ENCODE measurements at places on chromosomes 1 and 21.

- DNase-seq: no peak
Measured at GRCh38 chr1:46556822-46557221, 5.4 kb upstream of the KNCN start.

- DNase-seq: no peak
Measured at GRCh38 chr1:101190441-101190840, 46.4 kb upstream of the S1PR1 start.

DNA sequence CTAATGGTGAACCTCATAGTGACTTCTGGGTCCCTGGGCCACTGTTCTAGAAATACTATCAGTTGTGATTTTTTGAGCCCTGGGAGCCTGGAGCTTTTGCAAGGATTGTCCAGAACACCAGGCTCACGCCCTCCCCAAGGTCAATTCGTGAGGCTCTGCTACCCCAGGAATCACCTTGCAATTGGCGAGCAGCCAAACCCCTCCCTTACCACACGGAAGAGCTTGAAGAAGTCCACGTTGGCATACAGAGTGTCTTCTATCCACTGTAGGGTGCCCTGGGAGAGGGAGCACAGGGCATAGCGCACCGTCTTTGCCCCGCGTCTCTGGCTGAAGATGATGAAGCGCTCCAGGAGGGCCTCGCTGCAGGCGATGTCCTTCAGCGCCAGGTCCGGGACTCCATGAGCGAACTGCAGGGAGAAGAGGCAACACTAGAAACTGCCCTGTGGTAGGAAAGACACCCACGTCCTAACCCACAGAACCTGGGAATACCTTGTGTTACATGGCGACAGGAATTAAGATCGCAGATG is 22.3 kb downstream of the ABCA4 start:
- DNase-seq: no peak

DNA sequence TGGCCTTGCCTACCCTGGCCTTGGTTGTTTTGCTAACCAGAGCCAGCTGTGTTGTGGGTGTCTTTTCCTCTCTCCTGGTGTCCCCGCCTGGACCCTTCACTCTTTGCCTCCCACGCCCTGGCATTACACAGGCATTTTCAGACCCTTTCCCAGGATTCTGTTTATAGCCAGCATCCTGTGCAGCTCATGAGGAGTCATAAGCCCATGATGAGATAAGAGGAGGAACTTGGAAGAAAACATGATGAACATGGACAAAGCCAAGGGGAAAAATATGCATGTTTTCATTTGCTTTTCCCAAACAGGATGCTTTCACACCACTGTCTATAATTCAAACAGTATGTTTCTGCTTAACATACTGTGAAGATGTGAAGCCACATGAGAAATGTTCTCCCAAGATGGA is 18.7 kb upstream of the WARS2 start:
- no peak for DNase-seq

DNA sequence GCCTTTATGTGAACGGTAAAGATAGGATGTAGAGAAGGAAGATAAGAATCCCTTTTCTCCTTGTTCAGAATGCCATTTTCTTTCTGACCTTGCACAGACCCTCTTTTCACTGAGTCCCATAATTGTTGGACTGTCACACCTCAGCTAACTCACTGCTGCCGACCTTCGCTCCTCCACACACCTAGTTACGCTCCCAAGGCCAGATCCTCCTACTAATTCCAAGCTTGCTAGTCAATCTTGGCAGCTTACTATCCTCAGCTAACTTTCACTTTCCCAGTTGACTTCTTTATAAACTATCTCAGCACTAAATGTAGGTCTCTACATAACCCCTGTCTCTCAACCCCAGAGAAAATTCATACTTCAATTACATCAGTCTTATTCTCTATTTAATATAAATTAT is 471.8 kb upstream of the PRMT6 start:
- DNase-seq: no peak

DNA sequence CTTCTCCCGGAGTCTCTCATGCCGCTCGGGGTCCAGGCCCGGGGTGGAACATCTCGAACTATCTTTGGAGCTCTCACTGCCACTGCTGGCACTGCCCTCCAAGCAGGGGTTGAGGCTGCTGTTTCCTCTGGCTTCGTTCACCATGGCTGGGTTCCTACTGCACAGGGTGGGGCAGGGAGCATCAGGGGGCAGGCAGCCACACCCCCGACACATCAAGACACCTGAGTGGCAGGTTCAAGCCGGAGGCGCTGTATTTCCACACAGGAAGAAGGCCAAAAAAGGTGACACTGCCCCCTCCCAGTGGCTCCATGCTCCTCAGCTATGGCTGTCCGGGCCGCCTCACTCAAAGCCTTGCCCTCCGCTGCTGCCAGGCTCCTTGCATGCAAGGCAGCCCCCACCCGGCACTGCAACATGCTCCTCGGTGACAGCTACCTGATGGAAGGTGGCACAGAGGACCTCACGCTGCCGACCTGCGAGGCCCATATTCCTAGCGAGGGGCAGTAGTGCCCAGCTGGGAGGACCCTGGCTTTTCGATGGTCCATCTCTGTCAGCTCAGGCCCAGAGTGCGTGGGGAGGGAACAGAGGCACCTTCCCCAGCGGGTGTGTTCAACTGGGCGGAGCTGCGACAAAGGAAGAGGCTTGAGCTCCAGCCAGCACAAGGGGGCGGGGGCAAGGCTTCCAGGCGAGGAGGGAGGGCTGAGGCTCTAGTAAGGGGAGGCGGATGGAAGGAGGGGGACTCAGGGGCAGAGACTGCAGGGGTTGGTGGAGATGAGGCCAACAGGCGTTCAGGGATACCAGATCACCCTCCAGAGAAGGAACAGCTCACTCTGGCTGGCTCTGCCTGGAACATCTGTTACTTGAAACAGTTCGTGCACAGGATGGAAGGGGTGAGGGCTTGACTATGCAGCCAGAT is 2.5 kb downstream of the MTHFR start:
- peak; percentile 81 for DNase-seq

- no peak for DNase-seq
Measured at GRCh38 chr1:177950506-177950905, 19.4 kb downstream of the SEC16B start.

DNA sequence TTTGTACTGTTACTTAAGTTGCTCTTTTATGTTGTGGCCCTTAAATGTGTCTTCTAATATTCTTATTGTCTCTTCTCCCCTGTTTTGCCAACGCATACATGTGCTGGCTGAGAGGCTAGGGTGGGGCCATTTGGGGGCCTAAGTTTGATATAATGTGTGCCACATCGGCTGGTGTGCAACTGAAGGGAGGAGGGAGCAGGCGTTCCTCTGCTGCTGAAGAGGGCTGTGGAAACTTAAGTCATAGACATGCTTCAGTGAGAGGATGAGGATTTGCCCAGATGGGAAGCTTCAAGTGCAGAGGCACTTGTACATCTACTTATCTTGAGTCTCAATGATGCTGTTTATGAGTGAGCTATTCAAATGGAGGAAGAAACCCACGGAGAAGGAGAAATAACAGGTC is 630.6 kb downstream of the LMO4 start:
- DNase-seq: no peak

- no peak for DNase-seq
Measured at GRCh38 chr1:212557739-212558692, 50.5 kb upstream of the ATF3 start.

- no peak for DNase-seq
Measured at GRCh38 chr1:201584471-201585092, 45.7 kb downstream of the NAV1 start.

- no peak for DNase-seq
Measured at GRCh38 chr1:56435434-56436262, 143.7 kb downstream of the PLPP3 start.

- no peak for DNase-seq
Measured at GRCh38 chr1:80436851-80437250, 1363.9 kb upstream of the ADGRL2 start.

DNA sequence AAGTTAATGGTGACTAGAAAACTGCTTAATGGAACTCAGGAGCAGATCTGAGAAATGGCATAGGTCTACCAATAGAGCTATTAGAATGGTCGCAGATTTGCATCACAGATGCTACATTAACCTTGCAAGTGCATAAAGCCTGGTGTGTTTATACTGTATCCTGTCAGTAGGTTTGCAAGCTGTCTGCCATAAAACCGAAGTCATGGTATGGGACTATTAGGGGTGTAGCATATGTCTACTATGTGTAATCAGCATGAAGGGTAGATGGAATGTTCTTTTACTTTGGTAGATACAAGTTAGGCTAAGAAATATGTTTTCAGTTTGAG is 574.2 kb upstream of the ADGRL2 start:
- DNase-seq: no peak

- no peak for DNase-seq
Measured at GRCh38 chr1:102531036-102531435, 534.3 kb upstream of the OLFM3 start.

DNA sequence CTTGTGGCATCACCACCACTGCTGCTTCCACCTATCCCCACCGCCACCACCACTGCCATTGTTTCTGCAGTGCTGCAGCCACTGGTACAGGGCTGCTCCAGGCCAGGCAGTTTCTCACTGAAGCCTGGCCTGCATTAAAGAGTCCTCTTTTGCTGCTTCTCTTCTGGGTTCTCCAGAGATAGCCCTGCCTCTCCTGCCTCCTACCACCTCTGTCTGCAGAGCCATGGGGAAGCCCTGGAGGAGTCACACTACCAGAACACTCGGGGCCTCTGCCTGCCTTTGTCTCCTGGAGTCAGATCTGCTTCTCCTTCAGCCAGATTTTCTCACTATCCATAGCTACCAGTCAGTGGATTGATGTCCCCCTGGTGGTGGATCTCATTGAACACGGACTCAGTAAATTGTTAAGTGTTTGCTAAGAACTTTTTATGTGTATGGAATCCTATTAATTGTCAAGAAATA is 37.7 kb upstream of the DDAH1 start:
- DNase-seq: no peak

- DNase-seq: no peak
Measured at GRCh38 chr21:20943561-20943997, 54.6 kb upstream of the NCAM2 start.

DNA sequence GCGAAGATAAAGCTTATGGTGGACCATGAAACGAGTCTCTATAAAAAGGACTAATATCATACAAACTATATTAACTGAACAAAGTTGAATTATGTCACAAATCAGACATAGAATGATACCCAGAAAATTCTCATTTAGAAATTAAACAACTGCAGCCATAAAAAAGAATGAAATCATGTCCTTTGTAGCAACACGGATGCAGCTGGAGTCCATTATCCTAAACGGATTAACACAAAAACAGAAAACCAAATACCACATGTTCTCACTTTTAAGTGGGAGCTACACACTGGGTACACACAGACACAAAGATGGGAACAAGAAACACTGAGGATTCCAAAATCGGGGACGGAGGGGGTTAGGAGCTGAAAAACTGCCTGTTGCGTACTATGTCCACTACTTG is 11.5 kb downstream of the COP1 start:
- no peak for DNase-seq

DNA sequence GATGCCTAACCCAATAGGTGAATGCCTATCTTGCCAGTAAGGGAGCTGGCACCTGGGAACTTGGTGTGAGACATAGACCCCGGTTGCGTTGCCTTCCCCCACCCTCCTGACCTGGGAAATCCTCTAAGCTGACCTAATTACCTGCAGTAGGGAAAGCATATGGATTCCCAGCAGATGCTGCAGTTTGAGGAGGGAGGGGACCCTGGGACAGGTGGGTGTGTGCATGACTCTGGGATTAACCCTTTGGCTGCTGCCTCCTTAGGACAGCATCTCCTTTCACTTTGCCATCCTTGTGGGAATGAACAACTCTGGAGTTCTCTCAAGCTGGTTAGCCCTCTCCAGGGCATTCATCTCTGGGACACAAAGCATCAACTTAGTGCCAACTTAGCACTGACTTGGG is 16.4 kb upstream of the NFASC start:
- no peak for DNase-seq

- DNase-seq: no peak
Measured at GRCh38 chr1:101438359-101438758, 201.5 kb downstream of the S1PR1 start.

- DNase-seq: no peak
Measured at GRCh38 chr1:210237479-210237878, 4.9 kb downstream of the SERTAD4 start.

DNA sequence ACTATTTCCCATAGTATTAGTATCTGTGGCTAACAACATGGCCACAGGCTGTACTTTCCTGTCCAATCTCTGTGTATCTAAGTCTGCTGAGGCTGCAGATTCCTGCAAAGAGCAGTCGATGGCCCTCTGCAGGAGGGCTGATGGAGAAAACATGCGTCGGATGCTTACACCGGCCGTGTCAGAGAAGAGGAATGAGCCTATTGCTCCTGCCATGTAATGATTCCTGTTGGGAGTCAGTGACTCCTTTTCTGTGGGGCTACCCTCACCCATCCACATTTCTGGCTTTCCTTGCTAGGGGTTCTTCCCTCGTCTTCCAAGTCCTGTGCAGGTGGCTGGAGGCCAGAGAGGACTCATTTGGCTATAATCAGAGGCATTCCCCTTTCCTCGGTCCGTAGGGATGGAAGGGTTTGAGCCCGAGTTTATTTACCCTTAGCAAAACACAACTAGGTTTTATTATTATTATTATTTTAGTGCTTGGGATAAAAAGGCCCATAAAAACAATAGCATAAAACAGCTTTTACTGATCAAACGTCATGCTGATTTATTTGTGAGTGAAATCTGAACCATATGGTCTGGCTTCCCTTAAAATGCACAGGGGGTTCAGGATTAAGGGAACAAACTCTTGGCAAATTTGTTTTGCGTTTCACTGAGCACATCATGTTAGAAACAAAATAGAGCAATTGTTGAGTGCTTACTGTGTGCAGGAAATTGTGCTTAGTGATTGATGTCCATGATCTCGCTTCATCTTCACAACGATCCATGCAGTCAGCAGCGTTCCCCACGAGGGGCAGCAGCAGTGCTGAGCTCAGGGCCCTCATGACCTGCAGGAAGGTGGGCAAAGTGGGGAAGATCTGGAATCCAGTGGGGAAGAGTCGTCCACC is 70.8 kb downstream of the KIF26B start:
- no peak for DNase-seq

DNA sequence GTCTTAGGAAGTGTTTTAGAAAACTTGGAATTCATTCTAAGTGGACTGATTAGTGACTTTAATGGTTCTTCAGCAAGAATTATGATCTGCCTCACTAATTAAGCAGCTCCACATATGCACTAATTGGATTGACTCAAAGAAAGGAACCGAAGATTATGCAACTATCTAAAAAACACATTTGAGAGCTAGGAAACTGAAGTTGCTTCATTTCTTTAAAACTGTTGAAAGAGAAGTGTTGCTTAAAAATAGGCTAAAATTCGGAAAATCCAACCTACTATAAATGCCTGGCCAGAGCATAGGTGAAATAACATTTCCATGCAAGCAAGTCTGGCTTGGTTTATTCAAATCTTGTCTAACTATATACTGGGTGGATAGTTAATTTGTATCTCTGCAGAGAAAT is 502.9 kb upstream of the ZRANB2 start:
- peak; percentile 39 for DNase-seq

- DNase-seq: no peak
Measured at GRCh38 chr1:56378341-56379070, 200.9 kb downstream of the PLPP3 start.

GRCh38 chr21:36180963-36181362 is 24.3 kb downstream of the DOP1B start:
- DNase-seq: no peak

- DNase-seq: no peak
Measured at GRCh38 chr1:8164670-8165069, 138.6 kb upstream of the ERRFI1 start.

- no peak for DNase-seq
Measured at GRCh38 chr1:185701650-185702049, 32.5 kb upstream of the HMCN1 start.

- DNase-seq: no peak
Measured at GRCh38 chr1:248361121-248361715, at the start of gene OR2T4. TSS of gene OR2T4 (plus strand) at chr1:248361665. CDS start at chr1:248361665, 0 bp downstream.

- DNase-seq: no peak
Measured at GRCh38 chr1:59318271-59318860, 21.5 kb downstream of the FGGY start.

Measured in HL-60 (cell line).